Activated CD8-positive, alpha-beta memory T cell treated with anti-CD3 and anti-CD28 coated beads, Interleukin-2, amount 50 U/mL, for 48 hours (primary cell): ENCODE measurements at places on chromosomes 7 and 10.
A peak's percentile ranks its signal among the peaks of the same experiment; 100 is the strongest.

DNA sequence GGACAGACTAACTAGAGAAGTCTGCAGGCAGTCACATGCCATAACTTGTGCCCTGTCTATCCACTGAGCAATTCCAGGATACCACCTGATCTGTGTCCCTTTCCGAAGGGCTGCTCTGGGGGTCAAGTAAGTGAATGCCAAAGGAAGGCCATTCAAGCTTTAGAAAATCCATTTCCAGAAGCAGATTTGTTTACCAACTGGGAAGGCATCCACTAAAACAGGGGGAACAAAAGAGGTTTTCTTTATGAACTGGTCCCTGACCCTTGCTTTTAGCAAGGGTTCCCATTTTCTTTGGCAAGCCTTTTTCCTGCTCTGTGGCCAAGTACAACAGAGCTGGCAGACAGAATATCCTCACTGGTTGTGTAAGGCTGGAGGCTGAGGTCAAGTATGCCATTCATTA is 36.5 kb downstream of the ITPRID1 start:
- no peak for DNase-seq

DNA sequence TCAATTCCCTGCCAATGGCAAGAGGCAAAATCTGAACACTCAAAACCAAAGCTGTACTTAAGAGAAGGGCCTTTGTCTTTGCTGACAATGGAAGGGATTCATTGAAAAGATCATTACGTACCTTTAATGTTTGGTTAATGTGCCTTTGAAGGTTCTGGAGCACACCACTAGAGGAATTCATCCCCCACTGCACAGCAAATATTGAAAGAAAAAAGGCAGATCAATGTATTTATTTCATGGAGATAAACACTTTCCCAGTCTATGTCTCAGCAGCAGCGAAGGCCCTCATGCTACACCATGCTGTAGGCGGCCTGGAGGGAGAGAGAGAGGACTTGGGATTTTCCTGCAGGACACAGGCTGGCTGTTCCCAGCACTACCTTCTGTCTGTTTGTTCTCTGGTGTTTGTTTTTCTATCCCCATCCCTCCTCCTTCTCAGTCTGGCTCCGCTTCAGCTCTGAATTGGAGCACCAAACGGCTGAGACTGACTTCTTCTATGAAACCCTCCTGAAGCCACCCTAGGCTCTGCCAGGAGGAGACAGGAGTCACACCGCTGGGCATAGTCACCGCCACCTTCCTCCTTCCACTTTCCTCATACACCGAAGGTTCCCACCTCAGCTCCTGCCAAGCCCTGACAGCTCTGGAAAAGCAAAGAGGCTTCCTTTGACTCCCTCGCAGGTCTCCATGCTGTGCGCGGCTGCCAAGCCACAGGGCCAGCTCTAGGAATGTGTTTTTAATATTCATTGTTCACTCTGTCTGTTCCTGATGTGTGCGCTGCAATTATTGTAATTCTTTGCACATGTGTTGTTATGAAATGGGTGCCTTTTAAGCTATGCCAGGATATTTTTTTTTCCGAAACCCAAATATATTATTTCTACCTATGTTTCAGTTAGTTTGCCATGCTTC is 301.5 kb downstream of the FZD1 start:
- no peak for DNase-seq

- peak; percentile 37 for DNase-seq
These were observed 143.7 kb downstream of the DNAJB6 start for GRCh38 chr7:157480371-157481050.

DNA sequence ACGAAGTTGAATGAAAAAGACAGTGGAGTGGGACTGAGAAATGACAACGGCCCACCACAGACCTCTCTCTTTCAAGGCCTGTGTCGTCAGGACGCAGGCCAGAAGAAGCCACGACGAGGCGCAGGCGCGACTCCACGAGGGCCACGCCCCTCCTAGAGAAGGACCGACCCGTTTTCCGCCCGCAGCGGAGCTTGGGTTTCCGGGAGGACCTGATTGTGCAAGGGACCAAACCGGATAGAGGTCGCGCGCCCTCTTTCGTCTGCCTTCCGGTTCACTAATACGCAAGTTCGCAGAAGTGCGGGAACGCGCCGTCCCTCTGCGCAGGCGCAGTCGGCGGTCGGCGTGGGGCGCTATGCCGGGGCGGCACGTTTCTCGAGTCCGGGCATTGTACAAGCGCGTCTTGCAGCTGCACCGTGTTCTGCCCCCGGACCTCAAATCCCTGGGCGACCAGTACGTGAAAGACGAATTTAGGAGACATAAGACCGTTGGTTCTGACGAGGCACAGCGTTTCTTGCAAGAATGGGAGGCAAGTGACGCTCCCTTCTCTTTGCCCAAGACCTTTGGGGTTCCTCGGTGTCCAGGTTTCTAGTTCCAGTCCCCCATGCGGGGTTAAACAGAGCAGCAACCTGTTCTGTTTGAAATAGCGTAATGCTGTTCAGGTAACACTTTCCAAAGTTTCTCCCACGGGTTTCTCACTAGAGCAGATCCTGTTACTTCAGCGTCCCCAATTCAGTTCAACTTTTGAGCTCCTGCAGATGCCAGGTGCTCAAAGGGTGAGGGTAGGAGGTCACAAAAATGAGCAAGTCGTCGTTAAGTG is at the start of gene SDHAF3:
Gene SDHAF3 (plus strand): TSS at position 327 of the 817 bp plus-strand sequence. CDS start 26 bp downstream, at position 353.
- peak; percentile 99 for DNase-seq

DNA sequence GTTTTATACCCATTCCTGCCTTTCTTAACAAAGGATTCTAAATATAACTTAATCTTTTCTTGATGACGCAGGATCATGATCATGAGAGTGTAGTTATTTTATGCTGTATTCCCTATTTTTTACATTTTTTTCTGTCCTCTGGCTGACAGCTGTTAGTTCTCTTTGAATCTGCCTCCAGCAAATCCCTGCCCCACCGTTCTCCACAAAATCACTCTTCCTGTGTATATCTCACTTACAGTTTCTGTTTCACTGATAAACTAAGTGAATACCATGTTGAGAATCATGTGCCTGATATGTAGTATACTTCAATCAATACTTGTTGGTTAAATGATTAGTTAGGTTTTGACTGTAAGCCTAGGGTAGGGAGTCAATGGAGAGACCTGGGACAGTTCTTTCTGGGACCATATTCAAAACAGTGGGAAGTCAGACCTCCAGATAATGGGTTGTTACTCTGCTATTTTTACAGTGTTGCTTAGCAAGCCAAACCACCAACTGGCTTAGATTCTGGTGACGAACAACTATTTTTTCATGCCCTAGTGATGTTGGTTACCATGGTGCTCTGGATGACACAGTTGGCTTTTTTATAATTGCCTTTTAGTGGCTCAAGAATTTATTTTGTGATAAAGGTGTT is 12.8 kb downstream of the CNNM1 start:
- DNase-seq: no peak

DNA sequence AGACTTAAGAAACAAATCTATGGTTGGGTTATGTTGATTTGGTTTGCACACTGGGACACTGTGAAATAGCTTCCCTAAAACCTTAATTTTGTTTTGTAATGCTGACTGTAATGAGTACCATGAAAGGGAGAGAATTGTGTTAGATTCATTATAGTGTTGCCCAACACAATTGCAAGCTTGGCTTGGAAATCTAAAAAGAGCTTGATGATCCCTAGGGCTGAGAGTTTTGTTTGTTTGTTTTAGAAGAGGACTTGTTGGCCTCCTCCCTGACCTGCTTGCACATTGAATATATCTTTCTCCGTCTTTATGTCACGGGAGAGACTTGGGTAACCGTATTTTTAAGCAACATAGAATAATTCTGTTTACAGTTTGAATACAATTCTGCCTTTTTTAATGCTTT is 410.1 kb downstream of the ARL4A start:
- DNase-seq: no peak

- DNase-seq: no peak
These were observed 125.3 kb downstream of the GPR158 start for GRCh38 chr10:25300073-25300472.

DNA sequence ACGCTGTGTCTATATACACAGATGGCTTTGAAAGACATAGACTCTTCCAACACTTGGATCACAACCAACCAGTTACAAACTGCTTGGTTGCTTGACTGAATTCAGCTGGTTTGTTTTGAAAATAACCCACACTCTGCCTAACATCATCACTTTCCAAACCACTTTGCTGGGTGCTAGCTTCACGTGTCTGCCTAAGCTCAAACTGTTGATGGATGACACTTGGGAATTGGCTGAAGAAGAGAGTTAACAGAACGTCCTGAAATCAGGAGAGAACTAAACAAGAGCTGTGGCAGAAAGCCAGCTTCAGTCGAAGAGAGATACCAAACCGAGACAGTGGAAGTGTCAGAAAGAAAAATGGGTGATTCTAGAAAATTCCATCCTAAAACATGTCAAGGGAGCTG is 420.8 kb upstream of the AUTS2 start:
- no peak for DNase-seq

DNA sequence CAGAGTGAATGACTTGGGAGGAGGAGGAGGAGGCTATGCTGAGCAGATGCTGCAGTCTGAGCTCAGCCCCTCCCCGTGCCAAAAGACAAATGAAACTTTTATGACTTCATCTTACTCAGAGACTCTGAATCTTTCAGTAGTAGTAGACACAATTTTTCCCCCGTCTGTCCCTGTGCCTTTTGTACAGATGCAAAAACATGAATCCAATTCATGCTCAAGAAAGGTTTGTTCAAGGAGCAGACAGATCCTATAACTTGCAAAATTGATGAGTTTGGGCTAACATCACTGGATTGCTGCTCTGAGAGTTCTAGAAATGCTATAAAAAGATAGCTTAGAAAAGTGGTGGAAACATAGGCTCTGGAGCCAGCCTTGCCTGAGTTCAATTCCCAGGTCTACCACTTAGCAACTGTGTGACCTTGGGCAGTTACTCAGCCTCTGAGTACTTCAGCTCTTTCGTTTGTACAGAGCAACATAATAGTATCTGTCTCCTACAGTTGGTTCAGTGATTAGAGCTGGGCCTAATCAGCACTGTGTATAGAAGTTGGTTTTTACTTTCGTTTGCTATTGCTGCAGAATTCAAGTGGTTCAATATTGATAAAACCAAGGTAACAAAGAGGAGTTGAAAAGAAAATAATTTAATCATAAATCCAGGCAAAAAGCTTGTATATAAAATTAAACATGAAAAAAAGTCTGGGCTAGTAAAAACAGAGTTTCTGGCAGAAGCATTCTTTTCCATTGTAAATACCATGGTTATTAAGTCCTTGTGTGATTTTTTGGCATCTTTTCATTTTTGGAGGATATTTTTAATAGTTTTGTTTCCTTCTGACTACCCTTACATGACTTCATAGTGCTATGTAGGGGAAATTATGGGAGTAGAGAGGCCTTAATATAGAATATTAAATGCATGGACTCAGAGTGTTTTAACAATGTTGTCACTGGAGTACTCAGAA is 174.2 kb upstream of the ZNF32 start:
- no peak for DNase-seq

DNA sequence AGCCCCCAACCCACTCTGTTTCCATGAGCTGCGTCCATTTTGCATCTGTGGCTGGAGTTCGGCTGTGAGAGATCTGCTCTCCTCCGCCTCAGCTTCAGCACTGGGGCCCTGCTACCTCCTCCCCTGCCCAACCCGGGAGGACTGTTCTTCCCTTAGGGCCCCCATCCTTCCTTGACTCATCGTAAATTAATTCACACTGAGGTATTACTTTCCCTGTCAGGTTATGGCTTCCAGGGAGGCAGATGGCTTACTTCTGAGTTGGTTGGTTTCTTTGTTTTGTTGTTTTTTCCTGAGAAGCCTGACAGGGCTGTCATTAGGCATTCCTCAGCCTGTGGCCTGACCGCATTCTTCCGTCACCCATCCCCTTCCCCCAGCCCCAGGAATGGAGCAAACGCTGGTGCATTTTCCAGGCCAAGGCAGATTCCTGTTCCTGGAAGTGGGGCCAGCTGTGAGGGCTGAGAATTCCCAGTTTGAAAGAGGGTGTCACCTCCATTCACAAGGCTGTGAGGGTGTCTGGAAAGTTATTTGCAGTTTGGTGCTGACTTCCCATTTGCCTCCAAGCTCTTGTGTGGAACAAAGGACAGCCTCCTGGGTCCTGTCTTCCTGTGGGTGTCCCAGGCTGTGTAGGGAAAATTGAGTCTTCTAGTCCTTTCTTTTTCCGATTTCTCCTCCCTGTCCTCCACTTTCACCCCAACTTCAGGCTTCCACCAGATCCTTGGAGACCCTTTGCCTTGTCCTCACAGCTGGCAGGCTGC is 11.7 kb downstream of the CPA5 start:
- no peak for DNase-seq

- DNase-seq: no peak
These were observed 114.2 kb upstream of the ADAM12 start for GRCh38 chr10:126502441-126502840.

DNA sequence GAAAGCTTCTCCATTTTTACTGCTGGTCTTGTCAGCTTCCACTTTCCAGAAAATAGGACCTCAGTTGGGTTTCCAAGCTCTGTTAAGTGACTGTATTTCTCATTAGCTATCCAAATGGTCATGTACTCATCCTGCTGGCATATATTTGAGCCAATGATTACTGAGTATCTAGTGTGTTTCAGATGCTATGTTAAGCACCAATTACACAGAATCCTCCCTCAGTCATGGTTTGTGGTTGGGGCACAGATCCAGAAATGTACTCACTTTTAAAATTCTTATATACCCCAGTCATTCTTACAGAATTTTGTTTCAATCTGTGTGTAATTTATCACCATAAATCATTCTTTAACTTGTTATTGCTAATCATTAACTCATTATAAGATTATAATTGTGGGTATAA is 362.3 kb upstream of the MTPN start:
- DNase-seq: no peak

- DNase-seq: no peak
These were observed 205.3 kb downstream of the CHCHD3 start for GRCh38 chr7:132876576-132876975.

- DNase-seq: no peak
These were observed 154.5 kb downstream of the CRPPA start for GRCh38 chr7:16266877-16267276.

GRCh38 chr7:25521236-25521635 is 292.9 kb upstream of the NPVF start:
- DNase-seq: no peak

DNA sequence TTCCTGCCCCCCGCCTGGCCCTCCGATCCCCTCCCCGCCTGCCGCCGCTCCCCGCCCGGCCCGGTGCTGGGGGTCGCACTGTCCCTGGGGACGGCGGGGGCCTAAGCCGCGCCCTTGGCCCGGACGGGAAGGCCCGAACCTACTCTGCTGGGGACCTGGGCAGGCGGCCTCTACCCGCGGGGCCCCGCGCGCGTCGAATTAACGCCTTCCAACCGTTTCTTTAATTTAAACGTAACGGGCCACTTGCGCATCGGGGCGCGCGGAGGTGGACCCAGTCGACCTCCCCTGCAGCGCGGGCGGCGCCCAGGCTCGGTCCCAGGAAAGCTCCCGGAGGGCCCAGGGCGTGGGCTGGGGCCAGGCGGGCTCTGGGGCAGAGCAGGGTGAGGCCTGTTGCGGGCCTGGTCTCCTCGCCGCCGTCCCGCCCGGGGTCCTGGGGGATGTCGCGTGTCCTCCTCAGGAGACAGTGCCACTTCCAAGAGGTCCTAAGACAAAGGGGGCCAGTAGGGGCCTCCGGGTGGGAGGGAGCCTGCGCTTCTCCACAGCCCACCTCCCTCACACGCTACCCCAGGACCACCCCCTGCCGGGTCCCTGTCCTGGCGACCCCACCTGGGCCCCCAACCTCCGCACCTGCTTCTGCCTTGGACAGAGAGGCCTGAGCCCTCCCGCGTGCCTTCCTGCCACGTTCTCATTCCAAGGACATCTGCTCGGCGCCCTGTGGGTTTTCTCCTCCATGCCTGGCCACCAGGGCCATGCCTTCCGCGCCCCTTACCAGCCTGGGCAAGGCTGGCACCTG is 658 bp upstream of the PTPRN2 start:
- DNase-seq: no peak

GRCh38 chr7:80481196-80481884 is 30.5 kb downstream of the GNAT3 start:
- no peak for DNase-seq

GRCh38 chr10:88070080-88070880 is 206.9 kb downstream of the PTEN start:
- DNase-seq: no peak

- DNase-seq: no peak
These were observed 72.5 kb downstream of the CDK6 start for GRCh38 chr7:92763636-92764423.
